ENCODE measurements at places on chromosomes 3 and 15.

GRCh38 chr15:83549623-83550022 is 102.5 kb downstream of the SH3GL3 start:
- DNase-seq, result no peak

- no peak for DNase-seq
These were observed 9.9 kb downstream of the RARB start for GRCh38 chr3:25437953-25438352.

- no peak for DNase-seq
These were observed 3.3 kb upstream of the IL17RC start for GRCh38 chr3:9913601-9914000.

DNA sequence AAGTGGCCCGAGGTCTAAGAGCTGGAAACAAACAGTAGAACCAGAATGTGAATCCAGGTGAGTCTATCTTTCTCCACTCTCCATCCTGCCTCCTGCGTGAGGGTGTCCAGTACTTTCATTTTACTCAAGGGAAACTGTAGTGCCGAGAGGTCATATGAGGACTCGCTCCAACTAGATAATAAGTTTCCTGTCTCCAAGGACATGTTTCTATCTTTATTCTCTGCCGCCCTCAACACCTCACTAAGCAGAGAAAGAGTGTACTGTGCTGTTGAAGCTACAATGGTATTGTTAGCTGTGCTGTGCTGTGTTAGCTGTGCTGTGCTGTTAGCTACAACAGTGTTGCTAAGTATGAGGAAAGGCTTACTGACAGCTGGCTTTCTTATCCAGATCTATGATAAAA is 137.9 kb upstream of the COL8A1 start:
- no peak for DNase-seq

GRCh38 chr3:126858887-126859286 is 124.0 kb upstream of the PLXNA1 start:
- DNase-seq, result peak; percentile 87

- DNase-seq, result no peak
These were observed 195.6 kb upstream of the AZI2 start for GRCh38 chr3:28544236-28544635.

DNA sequence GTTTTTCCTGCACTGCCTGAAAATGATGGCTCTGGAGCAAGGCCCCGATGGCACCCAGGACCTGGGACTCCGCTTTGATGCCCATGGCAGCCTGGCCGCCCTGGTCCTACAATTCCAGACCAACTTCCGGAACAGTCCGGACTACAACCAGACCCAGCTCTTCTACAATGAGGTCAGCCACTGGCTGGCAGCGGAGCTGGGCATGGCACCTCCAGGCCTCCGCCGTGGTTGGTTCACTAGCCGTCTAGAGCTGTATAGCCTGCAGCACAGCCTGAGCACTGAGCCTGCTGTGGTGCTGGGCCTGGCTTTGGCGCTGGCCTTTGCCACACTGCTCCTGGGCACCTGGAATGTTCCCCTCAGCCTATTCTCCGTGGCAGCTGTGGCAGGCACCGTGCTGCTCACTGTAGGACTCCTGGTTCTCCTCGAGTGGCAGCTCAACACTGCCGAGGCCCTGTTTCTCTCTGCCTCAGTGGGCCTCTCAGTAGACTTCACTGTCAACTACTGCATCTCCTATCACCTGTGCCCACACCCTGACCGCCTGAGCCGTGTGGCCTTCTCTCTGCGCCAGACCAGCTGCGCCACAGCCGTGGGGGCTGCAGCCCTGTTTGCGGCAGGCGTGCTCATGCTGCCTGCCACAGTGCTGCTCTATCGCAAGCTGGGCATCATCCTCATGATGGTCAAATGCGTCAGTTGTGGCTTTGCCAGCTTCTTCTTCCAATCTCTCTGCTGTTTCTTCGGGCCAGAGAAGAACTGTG is 10.9 kb downstream of the DISP2 start:
- no peak for DNase-seq

DNA sequence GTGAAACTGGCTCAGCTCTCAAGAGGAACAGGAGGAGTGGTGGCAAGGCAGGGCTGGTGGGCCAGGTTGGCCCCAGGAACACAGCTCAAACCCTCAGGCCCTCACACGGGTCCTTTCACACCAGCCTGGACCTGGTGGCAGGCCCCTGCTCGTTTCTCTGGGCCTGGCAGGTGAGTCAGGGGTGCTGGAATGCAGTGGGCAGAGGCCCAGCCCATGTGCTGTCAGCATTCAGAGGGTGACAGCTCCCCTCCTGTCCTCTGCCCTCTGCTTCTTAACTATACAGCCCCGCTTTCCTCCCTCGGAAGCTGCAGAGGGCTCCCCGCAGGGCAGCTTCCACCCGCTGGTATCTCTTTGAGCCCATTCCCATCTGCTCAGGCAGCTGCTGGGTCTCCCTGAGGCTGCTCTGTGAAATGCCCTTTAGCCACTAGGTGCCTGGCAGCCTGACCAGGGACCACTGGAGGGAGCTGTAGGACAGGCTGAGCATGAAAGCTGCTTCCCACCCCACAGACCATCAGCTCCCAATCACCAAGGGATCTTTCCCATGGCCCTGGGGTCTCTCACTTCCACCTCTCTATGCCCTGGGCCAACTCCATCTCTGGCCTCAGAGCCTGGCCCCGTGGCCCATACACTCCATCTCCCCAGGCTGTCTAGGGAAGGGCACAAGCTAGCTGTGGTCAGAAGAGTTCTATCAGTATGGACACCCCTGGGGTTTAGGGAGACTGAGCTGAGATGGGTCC is 24.8 kb downstream of the SHF start:
- DNase-seq, result peak; percentile 40

GRCh38 chr15:31145271-31145911 is 43.9 kb upstream of the TRPM1 start:
- DNase-seq, result peak; percentile 24

DNA sequence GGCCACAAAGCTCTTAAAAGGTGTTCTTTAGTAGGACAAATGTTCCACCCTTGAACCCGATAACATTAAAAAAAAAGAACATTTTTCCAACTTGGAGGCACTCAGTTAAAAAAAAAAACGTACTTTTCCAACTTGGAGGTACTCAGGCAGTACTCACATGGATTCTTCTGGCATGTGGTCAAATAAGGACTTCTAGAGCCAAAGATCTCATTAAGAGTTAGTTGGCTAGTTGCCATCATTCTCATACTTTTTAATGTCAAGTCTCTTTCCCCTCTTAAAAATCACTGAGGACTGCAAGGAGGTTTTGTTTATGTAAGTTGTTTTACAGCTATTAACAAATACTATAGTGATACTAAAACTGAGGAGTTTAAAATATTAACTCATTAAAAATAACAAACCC is 101.0 kb downstream of the CADPS start:
- DNase-seq, result no peak

- DNase-seq, result no peak
These were observed 43.2 kb downstream of the SLC7A14 start for GRCh38 chr3:170542704-170543103.

DNA sequence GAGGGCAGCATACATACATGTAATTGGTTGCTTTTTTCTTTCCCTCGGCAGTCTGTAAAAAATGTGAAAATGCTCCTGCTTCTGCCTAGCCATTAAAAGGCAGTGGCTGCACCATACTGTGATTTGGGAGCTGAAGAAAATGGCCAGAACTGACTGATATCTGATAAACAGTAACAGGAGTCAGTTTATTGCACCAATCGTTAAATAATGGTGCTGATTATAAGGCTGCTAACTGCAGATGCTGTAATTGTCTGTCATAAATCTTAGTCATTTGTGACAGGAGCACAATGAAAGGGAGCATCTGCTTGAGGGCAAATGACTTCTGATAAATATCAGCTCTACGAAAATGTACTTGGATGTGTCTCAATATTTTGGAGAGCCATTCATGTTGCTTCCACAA is 263.1 kb upstream of the DNAJC19 start:
- DNase-seq, result no peak

- DNase-seq, result no peak
These were observed 66.7 kb upstream of the STXBP5L start for GRCh38 chr3:120841264-120841663.

GRCh38 chr3:177194299-177194698 is 3.0 kb downstream of the TBL1XR1 start:
- no peak for DNase-seq

- DNase-seq, result no peak
These were observed 534.6 kb downstream of the FOXP1 start for GRCh38 chr3:71048948-71049347.

DNA sequence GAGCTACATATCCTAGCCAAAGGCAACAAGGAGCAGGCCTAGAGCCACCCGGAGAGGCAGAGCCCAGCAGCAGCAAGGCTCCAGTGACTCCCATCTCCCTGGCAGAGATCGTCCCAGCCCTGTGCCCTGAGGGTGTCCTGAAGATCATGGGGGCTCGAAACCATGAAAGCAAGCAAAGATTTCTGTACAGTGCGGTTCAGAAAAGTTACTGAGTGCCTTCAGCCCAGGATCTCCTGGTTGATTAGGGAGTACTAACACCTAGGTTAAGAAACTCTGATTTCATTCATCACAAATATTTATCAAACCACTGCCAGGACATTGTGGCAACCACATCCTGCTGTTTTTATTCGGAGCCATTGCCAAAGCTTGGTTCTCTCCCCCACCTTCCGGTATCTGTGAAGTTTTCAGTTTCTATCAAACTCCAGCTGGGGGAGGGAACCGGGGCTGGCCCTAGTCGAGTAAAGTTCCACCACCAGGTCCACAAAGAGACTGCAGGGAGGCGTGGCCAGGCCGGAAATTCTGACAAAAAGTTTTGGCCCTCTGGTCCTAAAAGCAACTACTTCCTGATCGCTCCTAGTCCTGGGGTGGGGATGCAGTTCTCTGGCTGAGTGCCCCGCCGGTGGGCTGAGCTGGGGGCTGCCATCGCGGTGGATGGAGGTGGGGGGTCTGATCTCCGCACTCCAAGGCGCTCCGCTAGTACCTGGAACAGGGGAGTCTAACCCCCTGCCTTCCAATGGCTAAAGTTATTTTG is 1.2 kb downstream of the RAB43 start:
- peak; percentile 55 for DNase-seq
